ENCODE measurements at places on chromosomes 11 and 22.

GRCh38 chr11:64089493-64089892, 53.8 kb downstream of the FLRT1 start:
- DNase-seq, result no peak

DNA sequence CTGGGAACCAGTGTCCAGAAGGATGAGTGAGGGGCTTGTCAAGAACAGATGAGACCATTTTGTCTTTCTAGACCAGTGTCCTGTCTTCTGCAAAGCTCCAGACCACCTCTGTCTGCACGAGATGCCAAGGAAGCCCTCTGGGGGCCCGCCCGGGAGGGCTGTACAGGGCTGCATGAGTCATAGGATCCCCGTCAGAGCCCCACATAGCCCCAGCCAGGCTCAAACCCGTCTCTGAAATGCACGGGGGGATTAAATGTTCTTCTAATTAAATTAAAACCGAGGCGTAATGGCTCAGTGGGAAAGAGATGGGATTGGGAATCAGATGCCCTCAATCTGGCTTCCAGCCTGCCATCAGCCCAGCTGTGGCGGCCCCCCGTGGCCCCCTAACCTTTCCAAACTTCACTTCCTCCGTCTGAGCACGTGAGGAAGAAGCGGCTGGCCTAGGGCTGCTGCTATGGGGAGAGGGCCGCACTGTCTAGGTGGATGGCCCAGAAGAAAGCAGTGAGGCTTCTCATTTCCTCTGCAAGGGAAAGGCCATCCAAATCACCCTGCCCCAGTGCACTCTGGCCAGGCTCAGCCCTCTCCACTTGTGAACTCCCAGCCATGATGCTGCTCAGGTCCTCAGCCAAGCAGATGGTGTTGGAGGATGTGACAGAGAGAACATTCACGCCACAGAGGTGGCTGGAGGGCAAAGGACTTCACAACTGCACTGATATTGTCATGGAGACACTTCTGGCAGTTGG, 32.8 kb downstream of the KCNQ1OT1 start:
- DNase-seq, result no peak

GRCh38 chr11:60183591-60184205, 815 bp upstream of the MS4A6A start:
- DNase-seq, result no peak

GRCh38 chr11:27452147-27452546, 20.4 kb downstream of the LGR4 start:
- no peak for DNase-seq

DNA sequence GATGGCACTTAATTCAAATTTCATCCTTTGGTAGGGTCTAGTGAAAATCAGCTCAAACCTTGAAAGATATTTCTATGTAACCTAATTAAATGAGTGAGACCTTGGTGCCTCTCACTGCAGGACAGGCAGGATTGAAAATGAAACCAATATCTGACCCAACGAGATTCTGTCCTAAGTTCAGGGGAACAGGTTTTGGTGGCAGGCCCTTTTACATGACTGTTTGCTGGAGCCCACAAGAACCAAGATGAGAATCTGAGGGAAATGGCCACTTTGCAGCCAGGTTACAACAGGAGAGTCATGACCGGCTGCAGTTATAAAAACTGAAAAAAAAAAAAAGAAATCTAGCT, 130.2 kb downstream of the TRIM44 start:
- DNase-seq, result no peak

All from NCI-H1694 treated with DMSO at 0.1 percent for 48 hours (cell line).